ENCODE measurements at places on chromosomes 2 and 18.

GRCh38 chr2:28273751-28274150 is 118.9 kb upstream of the FOSL2 start:
- DNase-seq: no peak

GRCh38 chr2:39625193-39625926 is 40.4 kb upstream of the TMEM178A start:
- no peak for DNase-seq

DNA sequence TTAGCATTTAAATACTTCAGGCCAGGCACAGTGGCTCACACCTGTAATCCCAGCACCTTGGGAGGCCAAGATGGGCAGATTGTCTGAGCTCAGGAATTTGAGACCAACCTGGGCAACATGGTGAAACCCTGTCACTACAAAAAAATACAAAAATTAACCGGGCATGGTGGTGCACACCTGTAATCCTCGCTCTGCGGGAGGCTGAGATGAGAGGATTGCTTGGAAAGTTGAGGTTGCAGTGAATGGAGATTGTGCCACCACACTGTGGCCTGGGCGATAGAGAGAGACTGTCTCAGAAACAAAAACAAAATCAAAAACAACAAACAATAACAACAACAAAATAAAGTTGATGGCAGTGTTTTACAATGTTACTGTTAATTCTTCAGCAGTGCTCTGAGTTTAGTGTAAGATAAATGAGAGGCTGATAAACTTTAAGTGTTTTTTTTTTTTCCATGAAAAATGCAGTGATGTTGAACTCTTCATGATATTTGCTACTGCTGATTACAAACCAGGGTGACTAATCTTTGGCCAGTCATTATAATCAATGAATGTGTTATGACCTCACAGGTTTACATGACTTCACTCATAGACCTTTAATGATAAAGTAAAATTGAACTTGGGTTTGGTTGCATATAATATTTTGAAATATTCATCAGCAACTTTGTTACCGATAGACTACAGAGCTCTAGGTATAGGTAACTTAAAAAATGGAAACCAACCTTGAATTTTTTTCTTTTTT is 2.5 kb downstream of the ITGAV start:
- no peak for DNase-seq

- DNase-seq: no peak
Measured at GRCh38 chr2:238127165-238128060, 11.1 kb upstream of the KLHL30 start.

DNA sequence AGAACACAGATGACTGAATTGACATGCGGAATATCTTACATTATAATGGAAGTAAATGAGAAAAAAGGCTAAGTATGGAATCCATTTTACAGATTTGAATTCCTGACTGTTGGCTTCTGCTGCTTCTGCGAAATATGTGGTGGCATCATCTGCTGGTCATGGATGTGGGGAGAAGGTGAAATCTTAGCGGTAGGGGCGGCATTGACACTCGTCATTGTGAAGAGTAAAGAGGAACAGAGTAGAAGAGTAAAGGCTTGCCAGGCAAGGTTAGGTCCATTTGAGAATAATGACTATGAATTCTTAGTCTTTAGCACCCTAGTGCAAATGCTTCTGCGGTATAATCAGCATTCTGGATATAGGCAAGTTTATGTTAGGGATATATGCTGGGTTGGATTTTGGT is 32.4 kb downstream of the ACTR3 start:
- DNase-seq: no peak

Measured in T1000 (cell line).